ENCODE measurements at places on chromosomes 2 and 18.

DNA sequence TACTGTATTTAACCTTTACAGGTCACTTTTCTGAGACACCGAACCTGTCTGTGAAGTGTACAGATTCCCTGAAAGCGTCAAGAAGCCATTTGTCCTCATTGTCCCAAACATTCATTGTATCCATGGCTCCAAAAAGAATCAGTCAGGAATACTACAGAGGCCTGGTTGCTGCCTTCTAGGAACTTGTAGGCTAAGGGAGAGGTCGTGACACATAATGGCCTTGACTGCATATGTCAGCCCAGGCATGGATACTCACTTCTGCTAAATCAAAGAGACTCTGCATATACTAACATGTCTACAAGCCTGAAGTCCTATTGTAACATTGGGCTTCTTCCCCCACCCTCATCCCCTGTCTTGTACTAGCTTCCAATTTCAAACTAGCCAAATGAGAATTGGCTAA lies 40.2 kb downstream of the ONECUT2 start:
- DNase-seq, result no peak

DNA sequence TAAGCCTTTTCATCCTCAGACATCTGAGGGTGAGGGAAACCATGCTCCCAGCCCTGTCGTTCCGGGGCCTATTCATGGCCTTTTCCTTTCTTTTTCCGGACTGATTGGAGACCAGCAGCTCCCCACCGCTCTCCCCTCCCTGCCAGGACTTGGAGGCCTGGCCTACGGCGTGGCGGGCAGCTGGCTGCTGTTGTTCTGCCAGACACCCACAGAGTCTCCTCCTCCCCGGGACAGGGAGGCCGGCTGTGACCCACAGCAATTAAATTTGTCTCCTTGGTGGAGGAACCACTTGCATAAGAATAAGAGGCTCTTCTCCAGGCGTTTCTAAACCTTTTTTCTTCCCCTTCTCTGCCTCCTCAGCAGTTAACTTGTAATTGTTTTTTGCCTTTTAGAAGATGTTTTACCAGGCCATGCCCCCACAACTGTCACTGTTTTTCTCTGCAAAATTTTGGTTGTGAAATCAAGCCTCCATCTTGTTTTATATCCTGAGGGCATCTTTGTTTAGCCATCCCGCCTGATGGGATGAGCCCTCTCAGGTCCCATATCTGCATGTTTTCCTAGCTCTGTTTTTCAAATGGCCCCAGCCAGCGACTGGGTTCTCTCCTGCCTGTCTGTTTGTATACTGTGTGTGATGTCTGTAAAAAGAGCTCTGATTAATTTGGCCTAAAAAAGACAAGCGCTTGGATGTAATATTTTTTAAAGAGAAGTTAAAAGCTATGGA lies 1060.0 kb upstream of the DDX18 start:
- DNase-seq, result no peak

DNA sequence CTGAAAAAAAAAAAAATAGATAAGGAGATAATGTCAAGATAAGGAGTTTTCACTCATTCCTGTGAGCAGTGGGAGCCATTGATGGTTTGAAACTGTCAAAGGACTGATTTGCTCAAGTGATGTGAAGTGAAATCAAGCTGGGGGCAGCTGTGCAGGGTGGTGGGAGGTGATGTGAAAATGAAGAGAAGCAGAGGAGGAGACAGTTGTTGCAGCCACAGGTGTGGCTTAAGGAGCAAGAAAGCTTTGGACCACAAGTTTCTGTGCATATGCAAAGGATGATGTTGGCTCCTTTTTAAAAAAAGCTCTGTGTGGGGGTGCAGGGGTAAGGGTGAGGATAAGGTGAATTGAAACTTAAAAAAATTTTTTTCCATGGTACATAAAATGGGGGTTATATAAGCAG lies 8.3 kb downstream of the EFR3B start:
- peak; percentile 23 for DNase-seq

- DNase-seq, result no peak
Observed at GRCh38 chr2:211690736-211691135, 847.9 kb downstream of the ERBB4 start.

- no peak for DNase-seq
Observed at GRCh38 chr18:35778850-35779627, 193.4 kb upstream of the RMP24 start.

DNA sequence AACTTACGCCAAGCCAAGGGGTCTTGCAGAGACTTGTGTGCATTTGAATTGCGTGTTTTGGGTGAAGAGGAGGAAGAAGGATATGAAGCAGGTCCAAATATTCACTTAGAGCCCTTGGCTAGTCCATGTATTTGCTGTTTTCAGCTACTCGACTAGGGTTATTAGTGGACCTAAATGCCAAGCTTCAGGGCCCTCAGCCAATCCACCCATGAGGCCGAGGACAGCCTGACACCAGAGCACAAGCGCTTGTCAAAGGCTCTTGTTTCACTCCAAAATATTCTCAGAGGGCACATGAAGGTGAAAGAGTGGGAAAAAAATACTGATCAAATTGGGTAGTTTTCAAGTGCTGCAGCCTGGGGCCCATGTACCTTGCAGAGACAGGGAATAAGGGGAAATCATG lies 174.8 kb upstream of the ACAA2 start:
- no peak for DNase-seq

GRCh38 chr2:216160786-216161185 lies 51.6 kb downstream of the XRCC5 start:
- no peak for DNase-seq

DNA sequence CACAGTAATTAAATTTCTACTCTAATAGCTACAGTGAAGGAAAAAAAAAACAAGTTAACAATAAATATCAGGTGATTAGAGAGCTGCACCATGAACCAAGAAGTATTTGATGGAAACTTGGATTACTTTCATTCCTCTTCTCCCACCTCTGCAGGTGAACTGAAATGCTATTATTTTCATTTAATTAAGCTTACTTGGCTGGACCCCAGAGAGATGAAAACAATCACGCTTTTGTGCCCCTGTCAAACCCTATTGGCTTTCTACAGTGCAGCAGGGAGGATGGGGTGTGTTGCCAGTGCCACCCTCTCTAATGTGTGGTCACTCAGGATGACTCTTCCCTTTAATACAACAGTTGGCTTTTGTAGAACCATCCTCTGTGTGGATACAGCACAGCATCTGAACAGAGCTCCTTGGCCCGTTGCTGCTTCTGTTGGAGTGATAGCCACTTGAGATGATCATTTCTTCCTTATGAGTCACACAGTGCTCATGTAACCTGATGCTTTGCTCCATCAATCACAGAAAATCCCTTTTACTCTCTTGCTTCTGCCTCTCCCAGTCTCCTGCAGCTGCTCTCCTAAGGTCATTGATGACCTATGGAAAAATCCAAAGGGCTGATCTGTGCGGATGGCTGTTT lies 5.5 kb upstream of the ARL4C start:
- DNase-seq, result no peak

GRCh38 chr2:8394569-8395359 lies 287.1 kb upstream of the ID2 start:
- no peak for DNase-seq

- no peak for DNase-seq
Observed at GRCh38 chr2:211228559-211228958, 672.2 kb downstream of the CPS1 start.

DNA sequence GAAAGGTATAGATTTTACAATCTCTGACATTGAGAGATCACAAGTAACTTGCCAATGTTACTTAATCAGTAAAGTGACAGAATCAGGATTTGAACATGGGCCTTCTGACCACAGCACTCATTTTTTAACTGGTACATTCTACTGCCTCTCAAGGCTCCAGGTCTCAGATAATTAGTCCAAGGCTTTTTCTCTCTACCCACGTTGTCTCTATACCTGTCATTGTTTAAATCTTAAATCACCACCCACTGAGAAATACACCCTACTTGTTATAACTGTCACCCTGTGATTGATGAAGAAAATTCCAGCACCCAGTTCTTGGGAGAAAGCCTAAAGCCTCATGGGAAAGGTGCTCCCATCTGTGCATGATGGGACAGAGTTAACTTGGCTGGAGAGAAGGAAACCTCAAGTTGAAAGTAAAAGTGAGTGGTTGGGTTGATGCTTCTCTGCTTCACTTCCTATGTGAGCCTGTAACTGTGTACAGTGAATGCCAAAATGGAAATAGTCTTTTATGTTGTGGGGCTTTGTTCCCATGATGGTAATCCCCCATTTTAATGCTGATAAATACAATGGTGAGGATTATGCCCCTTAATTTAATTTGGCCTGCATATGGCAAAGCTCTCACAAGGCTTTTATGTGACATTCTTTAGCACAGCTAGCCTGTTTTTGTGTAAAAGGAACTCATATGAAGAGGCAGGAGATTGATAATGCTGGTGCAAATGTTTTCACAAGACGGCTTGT lies 190.1 kb upstream of the SP5 start:
- peak; percentile 12 for DNase-seq

GRCh38 chr2:62467475-62468321 lies 38.3 kb downstream of the TMEM17 start:
- DNase-seq, result no peak

GRCh38 chr2:16430846-16431245 lies 234.8 kb downstream of the CYRIA start:
- no peak for DNase-seq

GRCh38 chr2:234368861-234369261 lies 128.0 kb downstream of the ARL4C start:
- no peak for DNase-seq

GRCh38 chr2:72924353-72925240 lies 7.3 kb downstream of the EMX1 start:
- peak; percentile 73 for DNase-seq

DNA sequence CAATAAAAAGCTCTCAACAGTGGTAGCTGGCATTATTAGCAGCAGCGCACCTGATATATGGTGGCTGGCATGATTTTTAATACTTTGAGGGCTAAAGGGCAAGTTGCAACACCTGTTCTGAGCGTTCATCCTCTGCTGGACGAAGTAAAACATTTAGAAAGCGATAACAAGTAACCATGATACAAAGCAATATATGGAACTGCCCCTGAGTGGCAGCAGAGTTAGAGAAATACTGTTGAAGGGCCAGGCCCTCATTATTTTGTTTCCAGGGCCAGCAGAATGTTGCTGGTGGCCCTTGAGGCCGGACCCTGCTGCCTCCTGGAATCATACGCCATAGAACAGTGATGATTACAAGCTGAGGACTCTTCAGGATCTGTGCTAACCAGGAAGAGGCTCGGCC lies 47.8 kb downstream of the ARHGEF4 start:
- no peak for DNase-seq

GRCh38 chr2:26640781-26641564 lies at the start of gene CIB4:
CIB4 (minus strand) TSS chr2:26641366; CDS start chr2:26641314, 52 bp downstream.
- DNase-seq, result no peak

DNA sequence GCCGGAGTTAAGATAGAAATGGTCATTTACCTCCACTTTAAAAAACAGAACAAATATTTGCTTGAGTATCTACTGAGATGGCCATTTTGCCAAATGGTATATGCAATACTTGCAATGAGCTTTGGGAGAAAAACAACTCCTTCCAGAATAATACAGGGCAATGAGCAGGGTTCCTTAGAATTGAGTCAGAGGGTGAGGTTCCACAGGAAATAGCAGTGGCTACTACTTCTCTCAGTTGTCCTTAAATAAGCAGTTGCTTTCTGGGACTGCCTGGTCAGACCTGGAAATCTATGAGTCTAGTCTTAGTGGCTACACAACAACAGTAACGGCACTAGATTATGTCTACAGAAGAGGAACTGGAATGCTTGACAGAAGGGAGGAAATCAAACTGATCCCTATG lies 80.9 kb upstream of the CCDC85A start:
- no peak for DNase-seq

DNA sequence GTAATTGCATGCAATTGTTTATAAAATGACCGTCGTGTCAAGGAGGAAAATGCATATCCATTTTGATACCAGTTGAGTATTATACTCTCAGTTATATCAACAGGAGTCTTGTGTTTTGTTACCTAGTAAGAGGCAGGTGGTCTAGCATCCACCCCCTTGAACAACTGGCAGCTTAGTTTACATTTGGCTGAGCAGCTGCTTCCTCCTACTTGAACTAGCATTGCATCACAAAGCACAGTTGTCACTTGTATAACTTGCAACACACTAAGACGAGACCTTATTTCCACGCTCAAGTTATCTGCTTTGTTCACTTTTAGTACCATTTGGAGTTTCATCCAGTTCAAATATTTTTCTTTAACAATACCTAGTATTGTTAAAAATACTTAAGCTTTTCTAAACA lies 75.4 kb upstream of the UBE2E3 start:
- no peak for DNase-seq

GRCh38 chr18:41244591-41245037 lies 710.4 kb upstream of the PIK3C3 start:
- DNase-seq, result no peak

- no peak for DNase-seq
Observed at GRCh38 chr2:217611056-217611455, 391.7 kb downstream of the TNS1 start.

GRCh38 chr2:65059071-65059470 lies 2.9 kb downstream of the CEP68 start:
- peak; percentile 2 for DNase-seq

GRCh38 chr2:201307876-201308275 lies 47.5 kb downstream of the CASP8 start:
- no peak for DNase-seq

DNA sequence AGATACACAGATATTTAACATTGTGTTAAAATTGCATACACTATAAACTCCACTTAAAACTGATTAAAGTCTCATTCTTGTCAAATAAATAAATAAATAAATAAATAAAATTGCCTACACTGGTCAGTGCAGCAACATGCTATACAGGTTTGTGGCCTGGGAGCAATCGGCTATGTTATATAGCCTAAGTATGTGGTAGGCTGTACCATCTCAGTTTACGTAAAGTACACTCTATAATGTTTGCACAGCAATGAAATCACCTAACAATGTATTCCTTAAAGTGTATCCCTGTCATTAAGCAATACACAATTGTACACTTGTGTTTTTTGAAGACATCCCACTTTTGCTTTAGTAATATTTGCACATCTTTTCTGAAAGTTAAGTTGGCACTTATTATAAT lies 337.7 kb upstream of the SETBP1 start:
- no peak for DNase-seq

GRCh38 chr2:138948070-138948539 lies 167.9 kb upstream of the NXPH2 start:
- peak; percentile 8 for DNase-seq

DNA sequence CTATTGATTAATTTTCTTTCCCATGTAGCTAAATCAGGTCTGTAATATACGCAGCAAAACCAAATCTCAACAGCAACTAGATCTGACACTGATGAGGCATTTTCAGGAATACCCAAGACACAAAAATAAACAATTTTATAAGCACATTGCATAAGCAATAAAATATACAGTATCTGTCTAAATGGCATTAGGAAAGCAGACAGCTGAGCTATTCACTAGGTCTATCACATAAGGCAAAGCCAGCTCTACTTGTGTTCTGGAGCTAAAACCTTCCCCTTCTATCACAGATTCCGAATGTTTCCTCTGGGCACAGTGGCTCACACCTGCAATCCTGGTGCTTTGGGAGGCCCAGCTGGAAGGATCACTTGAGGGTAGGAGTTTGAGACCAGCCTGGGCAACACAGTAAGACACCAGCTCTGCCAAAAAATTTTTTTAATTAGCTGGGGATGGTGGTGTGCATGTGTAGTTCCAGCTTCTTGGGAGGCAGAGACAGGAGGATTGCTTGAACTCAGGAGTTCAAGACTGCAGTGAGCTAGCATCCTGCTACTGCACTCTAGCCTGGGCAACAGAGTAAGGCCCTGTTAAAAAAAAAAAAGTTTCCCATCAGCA lies 21.1 kb downstream of the PTPN2 start:
- no peak for DNase-seq

Measured in GM13977 (cell line).